ENCODE measurements at places on chromosomes 7 and 10. TPM values are rescaled to one million over a fixed set of nuclear protein-coding genes. Genes with fewer than 3 reads are reported as not detected.

DNA sequence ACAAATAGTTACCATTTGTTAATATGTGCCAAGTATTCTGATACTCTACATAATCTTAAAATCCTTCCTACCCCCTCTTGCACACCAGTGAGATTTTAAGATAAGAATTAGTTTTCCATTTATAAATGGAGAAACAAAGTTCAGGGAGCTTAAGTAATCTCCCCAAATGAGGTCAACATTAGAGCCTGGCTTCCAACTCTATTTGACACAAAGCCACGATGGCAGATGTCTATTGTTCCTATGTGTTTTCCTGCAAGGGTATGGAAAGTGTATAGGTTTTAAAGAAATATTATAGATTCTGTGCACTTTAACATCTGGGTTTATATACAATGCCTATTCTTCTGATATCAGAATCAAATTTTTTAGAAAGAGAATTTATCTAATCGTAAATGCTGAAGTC is 143.9 kb upstream of the SEMA3C start:
- DNase-seq: no peak

DNA sequence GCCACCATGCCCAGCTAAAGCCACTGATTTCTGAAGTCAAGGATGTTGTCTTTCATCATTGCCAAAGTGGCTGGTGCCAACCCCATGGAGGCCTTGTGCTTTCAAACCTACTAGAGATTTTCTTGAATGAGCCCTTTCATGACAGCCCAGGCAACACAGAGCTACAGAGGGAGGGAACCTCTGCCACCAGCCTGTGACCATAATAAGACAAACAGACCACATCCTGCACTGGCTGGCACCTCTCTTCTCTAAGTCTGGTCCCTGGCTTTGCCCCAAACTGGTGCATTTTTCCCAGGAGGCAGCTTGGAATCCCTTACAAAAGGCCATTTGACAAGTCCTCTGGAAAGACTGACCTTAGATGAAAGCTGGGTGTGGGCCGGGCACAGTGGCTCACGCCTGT is 348.8 kb downstream of the GALNT17 start:
- DNase-seq: no peak

DNA sequence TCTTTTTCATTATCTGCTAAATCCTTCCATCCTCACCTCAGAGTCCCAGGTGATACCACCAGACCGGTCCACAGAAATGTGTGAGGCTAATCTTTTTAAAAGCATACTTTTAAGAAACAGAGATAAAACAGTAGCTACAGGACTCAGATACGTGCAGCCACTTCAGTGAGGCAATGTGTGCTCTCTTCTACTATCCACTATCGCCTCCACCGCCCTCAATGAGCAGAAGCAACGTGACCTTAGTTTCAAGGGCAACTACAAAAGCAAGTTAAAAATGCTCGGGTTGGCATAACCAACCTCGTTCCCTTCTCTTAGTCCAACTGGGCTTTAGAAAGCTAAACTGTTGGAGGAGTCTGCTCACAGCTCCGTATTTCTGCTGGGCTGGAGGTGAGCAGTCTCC is 4.2 kb downstream of the FGFR2 start:
- no peak for DNase-seq

DNA sequence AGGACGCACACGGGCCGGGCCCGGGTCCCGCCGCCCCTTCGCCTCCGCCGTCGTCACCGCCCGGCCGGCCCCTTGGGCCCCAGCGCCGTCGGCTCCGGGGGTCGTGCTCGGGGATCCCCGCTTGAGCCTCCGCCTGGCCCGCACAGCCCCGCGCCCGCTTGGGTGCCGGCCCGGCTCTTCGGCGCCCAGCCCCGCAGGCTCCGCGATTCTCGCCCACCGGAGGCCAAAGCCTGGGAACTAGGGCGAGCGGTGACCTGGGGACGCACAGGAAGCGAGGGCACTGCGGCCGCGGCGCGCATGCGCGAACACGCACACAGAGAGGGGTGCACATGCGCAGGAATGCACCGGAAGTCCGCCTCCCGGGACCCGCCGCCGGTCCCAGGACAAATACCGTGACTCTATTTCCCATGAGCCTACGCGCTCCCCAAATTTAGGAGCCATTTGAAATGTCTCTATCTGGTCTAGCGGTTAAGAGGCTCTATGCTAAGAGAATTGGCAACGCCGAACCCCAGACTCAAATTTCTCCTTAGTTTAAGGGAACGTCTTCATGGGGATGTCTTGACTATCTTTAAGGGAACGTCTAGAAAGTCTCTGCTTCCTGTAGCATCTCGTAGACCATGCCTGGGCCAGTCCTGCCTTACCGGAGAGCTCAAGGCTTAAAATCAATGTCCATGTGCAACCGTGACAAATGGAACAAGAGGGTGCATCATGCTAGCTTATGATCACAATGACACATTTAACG is at the start of gene ZNF12:
TSS of gene ZNF12 (minus strand) at position 282 of the 742 bp plus-strand sequence. CDS start 1,774 bp downstream, outside the sequence.
- DNase-seq: peak; percentile 91

- DNase-seq: no peak
Measured at GRCh38 chr10:88971221-88972061, 18.9 kb upstream of the ACTA2 start.

- DNase-seq: peak; percentile 98
Measured at GRCh38 chr7:6385110-6385781, 62.5 kb downstream of the DAGLB start.

DNA sequence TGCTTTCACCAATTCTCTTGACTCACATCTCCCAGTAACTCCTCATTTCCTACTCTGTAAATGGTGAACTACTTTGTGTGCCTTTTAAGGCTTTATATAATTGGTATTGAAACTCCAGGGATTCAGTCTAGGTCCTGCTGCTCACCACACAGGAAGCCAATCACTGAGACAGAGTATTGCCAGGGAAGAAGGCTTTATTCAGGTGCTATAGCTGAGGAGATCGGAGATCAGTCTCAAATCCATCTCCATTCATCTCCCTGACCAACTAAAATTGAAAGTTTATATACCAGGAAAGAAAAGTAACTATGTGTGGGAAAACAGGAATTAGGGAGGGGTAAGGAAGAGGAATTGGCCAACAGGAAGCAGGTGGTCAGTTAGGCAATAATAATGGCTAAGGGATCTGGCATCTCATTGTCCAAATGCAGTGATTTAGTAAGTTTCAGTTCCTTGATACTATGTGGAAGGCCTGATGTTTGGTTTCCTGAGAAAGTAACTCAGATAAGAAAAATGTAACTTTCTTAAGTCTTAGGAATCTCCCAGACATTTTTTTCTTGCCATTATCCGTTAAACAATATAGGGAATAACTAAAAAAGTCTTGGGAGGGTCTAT is 10.2 kb upstream of the SDHAF3 start:
- no peak for DNase-seq

DNA sequence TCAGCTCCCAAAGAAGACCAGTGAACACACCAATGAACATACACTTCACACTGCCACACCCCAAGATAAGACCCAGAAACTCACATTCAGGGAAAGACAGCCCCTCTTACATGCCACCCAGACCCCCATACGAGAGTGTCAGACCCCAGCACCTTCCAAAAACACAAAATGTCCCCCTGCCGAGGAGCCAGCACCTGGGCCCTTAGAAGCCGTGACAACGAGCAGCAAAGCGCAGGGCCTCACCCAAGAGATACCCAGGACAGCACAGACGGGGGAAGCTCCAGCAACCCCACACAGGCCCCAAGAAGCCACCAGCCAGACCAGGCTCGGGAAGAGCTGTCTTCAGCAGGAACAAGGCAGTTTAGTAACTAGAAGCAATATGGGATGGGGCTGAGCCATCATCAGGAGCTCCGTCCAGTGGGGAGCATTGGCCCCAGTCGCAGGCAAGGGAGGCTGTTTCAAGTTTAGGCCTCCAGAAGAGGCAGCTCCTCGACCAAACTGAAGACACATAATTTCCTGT is 243.6 kb downstream of the PTPRN2 start:
- no peak for DNase-seq

GRCh38 chr10:72729528-72729927 is 37.6 kb downstream of the MCU start:
- DNase-seq: no peak

DNA sequence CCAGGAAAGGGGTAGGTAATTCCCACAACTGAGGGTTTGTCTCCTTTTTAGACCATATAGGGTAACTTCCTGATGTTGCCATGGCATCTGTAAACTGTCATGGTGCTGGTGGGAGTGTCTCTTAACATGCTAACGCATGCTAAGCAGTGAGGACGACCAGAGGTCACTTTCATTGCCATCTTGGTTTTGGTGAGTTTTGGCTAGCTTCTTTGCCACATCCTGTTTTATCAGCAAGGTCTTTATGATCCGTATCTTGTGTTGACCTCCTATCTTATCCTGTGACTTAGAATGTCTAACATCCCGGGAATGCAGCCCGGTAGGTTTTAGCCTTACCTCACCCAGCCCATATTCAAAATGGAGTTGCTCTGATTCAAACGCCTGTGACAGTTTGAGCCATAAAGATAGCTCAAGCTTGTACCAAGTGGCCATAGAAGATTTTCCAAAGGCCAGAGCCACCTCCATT is 176.0 kb upstream of the NAMPT start:
- peak; percentile 85 for DNase-seq

- DNase-seq: peak; percentile 100
Measured at GRCh38 chr7:73822319-73823173, 8.2 kb upstream of the CLDN4 start.

DNA sequence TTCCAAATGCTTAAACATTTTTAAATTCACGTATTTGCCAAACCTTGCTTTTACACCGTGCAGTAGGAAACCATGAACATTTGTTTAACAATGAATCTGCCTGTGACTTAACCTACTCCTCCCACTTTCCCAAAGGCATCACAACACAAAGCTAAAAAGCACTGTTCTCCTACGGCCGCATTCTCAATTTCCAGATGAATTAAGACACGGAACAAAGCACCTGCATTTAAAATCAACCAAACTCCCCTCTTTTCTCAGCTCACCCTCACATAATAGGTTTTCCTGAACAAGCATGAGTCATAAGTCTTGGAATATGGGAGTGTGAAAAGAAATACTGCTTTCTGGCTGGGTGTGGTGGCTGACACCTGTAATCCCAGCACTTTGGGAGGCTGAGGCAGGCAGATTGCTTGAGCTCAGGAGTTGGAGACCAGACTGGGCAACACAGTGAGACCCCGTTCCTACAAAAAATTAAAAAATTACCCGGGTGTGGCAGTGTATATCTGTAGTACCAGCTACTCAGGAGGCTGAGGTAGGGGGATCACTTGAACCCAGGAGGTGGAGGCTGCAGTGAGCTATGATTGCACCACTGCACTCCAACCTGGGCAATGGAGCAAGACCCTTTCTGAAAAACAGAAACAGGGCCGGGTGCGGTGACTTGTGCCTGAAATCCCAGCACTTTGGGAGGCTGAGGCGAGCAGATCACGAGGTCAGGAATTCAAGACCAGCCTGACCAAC is 51.7 kb upstream of the CYTH3 start:
- DNase-seq: peak; percentile 27

GRCh38 chr10:22086730-22087401 is 83.3 kb upstream of the DNAJC1 start:
- peak; percentile 18 for DNase-seq

GRCh38 chr7:17022920-17023319 is 141.1 kb upstream of the AGR3 start:
- DNase-seq: no peak

Gene FZD8
- 4.9 TPM for total RNA-seq

Gene GPR37
- total RNA-seq: 1.3 TPM

Gene RADIL
- 5.1 TPM for total RNA-seq

Gene SLIT1
- not detected for total RNA-seq

Gene MRLN
- total RNA-seq: not detected

Gene TUBGCP2
- 29.3 TPM for total RNA-seq

Gene CDNF
- 1.2 TPM for total RNA-seq

Measured in A172 (cell line).